ENCODE measurements at places on chromosomes 5 and 9.

DNA sequence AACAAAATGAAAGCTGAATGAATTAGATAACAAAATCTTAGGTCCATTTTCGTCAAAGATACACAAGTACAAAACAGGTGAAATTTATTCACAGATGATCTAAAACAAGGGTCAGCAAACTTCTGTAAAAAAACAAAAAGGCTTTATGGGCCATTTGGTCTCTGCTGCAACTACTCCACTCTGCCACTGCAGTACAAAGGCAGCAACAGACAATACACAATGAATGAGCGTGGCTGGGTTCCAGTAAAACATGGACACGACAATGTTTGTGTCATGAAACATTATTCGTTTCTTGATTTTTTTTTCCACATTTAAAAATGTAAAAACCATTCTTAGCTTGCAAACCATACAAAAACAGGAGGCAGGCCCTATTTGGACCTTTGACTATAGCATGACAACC, 71.9 kb downstream of the ECPAS start:
- DNase-seq: no peak

GRCh38 chr5:14742498-14742897, 78.0 kb downstream of the OTULIN start:
- DNase-seq: no peak

DNA sequence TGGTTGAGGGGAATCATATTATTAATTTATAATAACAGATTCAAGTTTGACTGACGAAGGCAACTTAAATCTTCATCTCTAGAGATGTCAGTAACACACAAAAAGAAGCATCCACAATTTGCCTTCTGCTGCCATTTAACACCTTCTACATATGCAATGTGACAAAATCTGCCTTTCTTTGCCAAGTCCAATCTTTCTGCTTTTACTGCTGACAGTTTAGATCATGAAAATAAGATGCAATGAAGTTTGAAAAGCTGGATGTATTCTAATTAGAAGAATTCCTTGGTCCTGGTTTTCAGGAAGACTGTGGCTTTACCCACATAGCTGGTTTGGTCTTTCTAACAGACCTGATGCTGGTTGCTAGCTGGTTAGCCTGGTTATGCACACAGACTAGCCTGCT, 178.9 kb downstream of the ACER2 start:
- DNase-seq: no peak

DNA sequence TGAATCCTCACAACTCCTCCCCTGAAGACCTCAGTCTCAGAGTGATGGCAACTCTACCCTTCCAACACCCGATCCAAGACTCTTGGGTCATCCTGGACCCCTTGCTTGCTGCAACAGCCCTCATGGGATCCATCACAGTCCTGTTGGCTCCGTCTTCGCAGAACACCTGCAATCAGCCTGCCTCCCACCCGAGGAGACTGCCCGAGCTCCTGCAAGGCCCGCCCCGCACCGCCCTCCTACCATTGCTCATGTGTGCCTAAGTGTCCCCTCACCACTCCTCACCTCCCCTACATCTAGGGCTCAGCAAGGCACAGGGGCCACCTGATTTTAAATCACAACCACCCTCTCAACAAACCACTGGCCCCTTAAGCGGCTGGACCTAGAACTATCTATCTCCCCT, 5.3 kb downstream of the SEMA4D start:
- no peak for DNase-seq

DNA sequence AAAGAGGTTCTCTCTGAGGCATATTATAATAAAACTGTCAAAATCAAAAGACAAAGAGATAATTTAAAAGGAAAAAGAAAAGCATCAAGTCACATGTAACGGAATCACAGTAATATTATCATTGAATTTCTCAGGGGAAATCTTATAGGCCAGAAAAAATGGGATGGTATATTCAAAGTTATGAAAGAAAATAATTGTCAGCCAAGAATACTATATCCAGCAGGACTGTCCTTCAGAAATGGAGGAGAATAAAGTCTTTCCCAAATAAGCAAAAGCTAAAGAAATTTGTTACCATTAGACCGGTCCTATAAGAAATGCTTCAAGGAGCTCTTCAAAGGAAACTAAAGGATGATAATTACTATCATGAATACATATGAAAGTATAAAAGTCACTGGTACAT, 342.0 kb upstream of the GRAMD2B start:
- no peak for DNase-seq

GRCh38 chr5:598564-598890, 13.6 kb upstream of the CEP72 start:
- no peak for DNase-seq

DNA sequence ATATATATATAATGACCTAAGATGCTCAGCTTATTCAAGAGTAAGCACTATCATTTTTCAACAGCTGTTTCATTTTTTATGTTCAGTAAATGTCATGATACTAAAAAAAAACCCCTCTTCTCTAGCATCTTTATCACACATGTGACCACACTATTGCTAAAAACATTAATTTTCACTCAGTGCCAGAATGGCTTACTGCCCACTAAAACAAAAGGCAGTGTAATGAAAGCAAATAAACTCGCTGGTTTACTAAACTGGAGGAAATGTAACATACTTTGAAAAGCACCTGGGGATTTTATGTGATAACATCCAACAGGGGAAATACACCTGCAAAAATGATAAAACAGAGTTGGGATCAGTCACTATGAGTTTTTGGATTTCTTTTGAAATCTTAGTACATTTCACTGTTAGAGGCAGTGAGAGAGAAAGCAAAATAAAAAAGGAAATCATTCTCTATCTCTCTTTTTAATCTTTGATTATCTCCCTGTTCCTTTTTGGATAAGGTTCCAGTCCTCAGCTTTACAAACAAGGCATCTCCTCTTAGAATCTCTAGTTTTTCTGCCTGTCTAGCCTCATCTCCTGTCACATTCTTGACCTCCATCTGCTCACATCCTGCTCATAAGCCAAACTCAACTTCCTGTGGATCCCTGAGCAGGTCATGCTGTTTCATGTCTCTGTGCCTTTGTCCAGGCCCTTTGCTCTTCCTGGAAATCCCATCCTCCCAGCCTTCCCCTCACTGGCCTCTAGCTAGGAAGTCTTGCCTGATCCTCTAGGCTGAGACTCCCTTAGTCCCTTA, 338.0 kb downstream of the MAN2A1 start:
- no peak for DNase-seq

Measured in NT2/D1 (cell line).